Transverse colon (tissue), 4 donors: ENCODE measurements at places on chromosomes 2 and 18. TPM values are rescaled to one million over a fixed set of nuclear protein-coding genes. Genes with fewer than 3 reads are reported as not detected.
A peak's percentile ranks its signal among the peaks of the same experiment; 100 is the strongest.

DNA sequence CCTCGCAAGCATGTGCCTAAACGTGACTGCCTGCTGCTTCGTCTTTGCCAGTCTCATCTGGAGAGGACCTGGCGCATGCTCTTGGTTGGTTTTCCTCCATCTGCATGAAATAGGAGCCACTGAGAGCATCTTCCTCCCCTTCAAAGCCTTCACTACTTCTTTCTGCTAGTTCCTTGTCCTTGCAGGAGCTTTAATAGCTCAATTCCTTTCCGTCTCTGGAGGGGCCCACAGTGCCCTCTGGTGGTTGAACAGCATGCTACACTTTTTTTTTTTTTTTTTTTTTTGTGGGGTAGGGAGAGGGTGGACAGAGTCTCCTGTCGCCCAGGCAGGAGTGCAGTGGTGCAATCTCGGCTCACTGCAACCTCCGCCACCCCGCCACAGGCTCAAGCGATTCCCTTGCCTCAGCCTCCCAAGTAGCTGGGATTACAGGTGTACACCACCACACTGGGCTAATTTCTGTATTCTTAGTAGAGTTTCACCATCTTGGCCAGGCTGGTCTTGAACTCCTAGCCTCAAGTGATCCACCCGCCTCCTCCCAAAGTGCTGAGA lies 59.6 kb downstream of the SP110 start:
- H3K4me1 ChIP-seq: no peaks in the 10 kb centered on the region
- no peak overlapping the region for H3K4me3 ChIP-seq
- no peaks in the 10 kb centered on the region for H3K36me3 ChIP-seq

DNA sequence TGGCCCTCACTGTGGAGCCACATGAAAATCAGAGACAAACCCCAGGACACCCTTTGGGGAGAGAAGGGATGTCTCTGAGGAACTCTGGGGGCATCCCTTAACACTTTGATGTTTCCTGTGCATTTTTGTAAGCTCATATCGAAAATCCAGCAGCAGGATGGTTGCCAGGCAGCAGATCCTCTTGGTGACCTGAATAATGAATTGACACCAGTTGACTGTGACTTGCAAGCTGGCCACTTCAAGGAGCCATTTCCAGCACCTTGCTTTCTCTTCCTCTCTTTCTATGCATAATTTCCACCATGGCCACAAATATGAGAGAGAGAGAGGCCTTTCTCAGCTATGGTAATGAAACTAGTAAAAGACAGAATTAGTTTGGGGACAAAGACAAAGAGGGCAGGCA lies 91.7 kb downstream of the NRP2 start:
- H3K4me1 ChIP-seq: peaks cover 31% of the 10 kb centered on the region
- H3K27me3 ChIP-seq: no peaks in the 10 kb centered on the region
- H3K27ac ChIP-seq: no peak overlapping the region
- no peaks in the 10 kb centered on the region for H3K36me3 ChIP-seq
- no peak for DNase-seq
- no peak overlapping the region for H3K4me3 ChIP-seq

- no peaks in the 10 kb centered on the region for H3K27me3 ChIP-seq
- no peak overlapping the region for H3K4me3 ChIP-seq
- no peaks in the 10 kb centered on the region for H3K36me3 ChIP-seq
- no peaks in the 10 kb centered on the region for H3K4me1 ChIP-seq
Observed at GRCh38 chr2:24429197-24430074, 61.6 kb upstream of the NCOA1 start.

DNA sequence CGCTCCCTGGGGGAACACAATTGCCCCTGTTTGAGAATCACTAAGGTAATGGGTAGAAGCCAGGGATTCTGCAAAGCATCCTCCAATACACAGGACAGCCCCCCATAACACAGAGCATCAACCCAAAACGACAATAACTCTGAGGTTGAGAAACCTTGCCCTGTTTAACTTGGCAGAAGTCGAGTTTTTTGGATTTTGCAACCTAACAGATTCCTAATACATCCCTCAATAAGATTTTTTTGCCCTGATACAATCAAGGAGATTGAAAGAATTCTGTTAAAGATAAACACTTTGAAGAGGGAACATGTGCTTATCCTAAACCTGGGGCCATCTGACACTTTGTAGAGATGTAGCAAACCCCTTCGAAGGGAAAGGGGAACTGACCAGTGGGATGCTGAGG lies 92.5 kb upstream of the ZNF532 start:
- peaks cover 12% of the 10 kb centered on the region for H3K4me1 ChIP-seq
- no peak overlapping the region for H3K4me3 ChIP-seq
- H3K27ac ChIP-seq: no peak overlapping the region
- DNase-seq: no peak

DNA sequence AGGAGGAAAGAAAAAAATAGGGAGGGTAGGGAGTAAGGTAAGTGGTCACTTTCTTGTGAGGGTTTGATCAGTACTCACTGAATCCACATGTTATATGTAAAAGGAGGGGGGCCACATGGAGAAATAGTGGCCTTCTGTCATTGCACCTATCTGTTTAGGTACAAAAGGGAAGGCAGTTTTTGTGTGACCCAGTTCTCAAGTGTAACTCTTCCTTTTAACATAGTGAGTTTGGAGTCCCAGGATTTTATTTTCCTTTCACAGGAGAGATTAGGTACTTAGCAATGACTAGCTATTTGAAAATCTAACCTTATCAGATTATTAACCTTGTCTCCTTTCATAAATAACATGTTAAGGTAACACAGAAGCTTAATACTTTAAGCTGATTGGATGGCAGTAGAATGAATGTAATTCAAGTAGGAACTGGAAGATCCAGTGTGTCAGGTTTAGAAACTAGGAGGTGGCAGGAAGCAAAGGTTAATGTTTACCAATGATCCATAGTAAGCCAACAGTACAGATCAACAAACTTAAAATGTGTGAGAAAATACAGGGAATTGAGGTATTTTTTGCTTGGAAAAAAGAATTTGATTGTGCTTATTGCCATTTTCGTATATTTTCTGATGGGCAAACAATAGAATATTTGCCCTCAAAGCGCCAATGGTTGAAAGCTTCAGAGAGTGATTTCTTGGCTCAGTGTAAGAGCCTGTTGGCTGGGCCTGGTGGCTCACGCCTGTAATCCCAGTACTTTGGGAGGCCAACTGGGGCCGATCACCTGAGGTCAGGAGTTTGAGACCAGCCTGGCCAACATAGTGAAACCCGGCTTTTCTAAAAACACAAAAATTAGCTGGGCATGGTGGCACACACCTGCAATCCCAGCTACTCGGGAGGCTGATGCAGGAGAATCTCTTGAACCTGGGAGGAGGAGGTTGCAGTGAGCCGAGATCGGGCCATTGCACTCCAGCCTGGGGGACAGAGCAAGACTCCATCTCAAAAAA lies 11.3 kb downstream of the HNMT start:
- H3K4me1 ChIP-seq: peaks cover 66% of the 10 kb centered on the region
- H3K27me3 ChIP-seq: no peaks in the 10 kb centered on the region
- DNase-seq: no peak
- no peak overlapping the region for H3K4me3 ChIP-seq
- H3K27ac ChIP-seq: peak overlapping the region; percentile 72

DNA sequence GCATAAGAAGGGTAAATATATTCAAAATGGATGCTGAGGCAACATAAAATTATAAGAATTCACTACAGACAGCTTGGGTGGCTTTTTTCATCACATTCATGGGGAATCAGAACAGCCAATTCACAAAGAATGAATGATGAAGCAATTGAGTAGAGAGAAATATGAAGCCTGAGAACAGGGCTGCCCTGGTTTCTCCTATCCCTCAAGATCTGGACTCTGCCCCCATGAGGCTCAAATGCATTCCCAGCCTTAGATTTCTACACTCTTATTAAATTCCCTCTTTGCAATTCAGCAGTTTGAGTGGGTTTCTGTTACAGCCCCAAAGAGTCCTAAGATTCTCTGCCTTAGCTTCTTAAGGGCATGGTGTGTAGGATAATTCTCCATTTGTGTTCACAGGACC lies 172.5 kb downstream of the MAIP1 start:
- H3K4me1 ChIP-seq: peaks cover 27% of the 10 kb centered on the region
- no peaks in the 10 kb centered on the region for H3K36me3 ChIP-seq
- H3K4me3 ChIP-seq: no peak overlapping the region
- no peaks in the 10 kb centered on the region for H3K27me3 ChIP-seq
- no peak for DNase-seq
- no peak overlapping the region for H3K27ac ChIP-seq

- no peak overlapping the region for H3K4me3 ChIP-seq
- no peaks in the 10 kb centered on the region for H3K27me3 ChIP-seq
- DNase-seq: no peak
- no peaks in the 10 kb centered on the region for H3K36me3 ChIP-seq
- no peak overlapping the region for H3K27ac ChIP-seq
- H3K4me1 ChIP-seq: peaks cover 4% of the 10 kb centered on the region
Observed at GRCh38 chr2:233429175-233429897, 75.0 kb downstream of the DGKD start.

Gene OSBPL1A
- total RNA-seq: 16.1 TPM

DNA sequence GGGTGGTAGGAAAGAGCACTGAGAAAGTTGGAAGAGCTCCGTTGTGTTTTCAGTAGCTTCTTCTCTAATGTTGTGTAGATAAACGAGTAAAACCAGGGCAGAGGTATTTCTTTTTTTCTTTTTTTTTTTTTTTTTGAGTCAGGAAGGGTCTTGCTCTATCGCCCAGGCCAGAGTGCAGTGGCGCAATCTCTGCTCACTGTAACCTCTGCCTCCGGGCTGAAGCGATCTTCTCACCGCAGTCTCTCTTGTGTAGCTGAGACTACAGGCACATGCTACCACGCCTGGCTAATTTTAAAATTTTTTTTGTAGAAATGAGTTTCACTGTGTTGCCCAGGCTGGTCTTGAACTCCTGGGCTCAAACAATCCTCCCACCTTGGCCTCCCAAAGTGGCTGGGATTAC lies 6.6 kb downstream of the GRHL1 start:
- peaks cover 10% of the 10 kb centered on the region for H3K4me1 ChIP-seq
- peaks cover 32% of the 10 kb centered on the region for H3K27me3 ChIP-seq
- no peak for DNase-seq
- H3K4me3 ChIP-seq: no peak overlapping the region
- no peak overlapping the region for H3K27ac ChIP-seq

Gene NEU4
- total RNA-seq: 58.1 TPM

- peak overlapping the region; percentile 85 for H3K27ac ChIP-seq
- H3K27me3 ChIP-seq: no peaks in the 10 kb centered on the region
- H3K4me1 ChIP-seq: peaks cover 21% of the 10 kb centered on the region
- H3K4me3 ChIP-seq: no peak overlapping the region
- no peaks in the 10 kb centered on the region for H3K36me3 ChIP-seq
Observed at GRCh38 chr18:14919666-14920065, 171.7 kb downstream of the ANKRD30B start.

Gene SLC25A12
- total RNA-seq: 151 TPM

Gene DOK6
- total RNA-seq: 0.20 TPM

GRCh38 chr2:10305715-10306114 lies 3.0 kb downstream of the HPCAL1 start:
- no peaks in the 10 kb centered on the region for H3K27me3 ChIP-seq
- no peaks in the 10 kb centered on the region for H3K36me3 ChIP-seq
- peak; percentile 21 for DNase-seq
- H3K4me3 ChIP-seq: no peak overlapping the region
- H3K27ac ChIP-seq: no peak overlapping the region

GRCh38 chr2:219198974-219199373 lies 7.6 kb upstream of the ZFAND2B start:
- no peak for DNase-seq
- no peak overlapping the region for H3K27ac ChIP-seq
- H3K4me1 ChIP-seq: no peaks in the 10 kb centered on the region

GRCh38 chr2:44120428-44120827 lies 48.2 kb upstream of the PPM1B start:
- H3K4me3 ChIP-seq: no peak overlapping the region
- no peaks in the 10 kb centered on the region for H3K36me3 ChIP-seq
- no peaks in the 10 kb centered on the region for H3K4me1 ChIP-seq
- no peak for DNase-seq
- no peak overlapping the region for H3K27ac ChIP-seq

Gene MLPH
- 279 TPM for total RNA-seq

- H3K36me3 ChIP-seq: no peaks in the 10 kb centered on the region
- H3K27me3 ChIP-seq: no peaks in the 10 kb centered on the region
- no peak overlapping the region for H3K4me3 ChIP-seq
- DNase-seq: no peak
- peak overlapping the region; percentile 80 for H3K27ac ChIP-seq
- peaks cover 12% of the 10 kb centered on the region for H3K4me1 ChIP-seq
Observed at GRCh38 chr2:43106559-43107527, 119.6 kb downstream of the ZFP36L2 start.

GRCh38 chr2:230218421-230218820 lies 1.4 kb downstream of the SP110 start:
- no peaks in the 10 kb centered on the region for H3K27me3 ChIP-seq
- no peak for DNase-seq
- H3K36me3 ChIP-seq: no peaks in the 10 kb centered on the region
- H3K4me1 ChIP-seq: peaks cover 9% of the 10 kb centered on the region

- no peak for DNase-seq
- H3K36me3 ChIP-seq: no peaks in the 10 kb centered on the region
- no peaks in the 10 kb centered on the region for H3K4me1 ChIP-seq
- H3K4me3 ChIP-seq: no peak overlapping the region
Observed at GRCh38 chr2:89763254-89763580, 1071.7 kb downstream of the RPIA start.

- H3K27ac ChIP-seq: no peak overlapping the region
- no peak for DNase-seq
- H3K36me3 ChIP-seq: no peaks in the 10 kb centered on the region
Observed at GRCh38 chr2:84494070-84494469, 22.2 kb upstream of the DNAH6 start.

Gene GKN2
- not detected for total RNA-seq

GRCh38 chr2:238019962-238020361 lies 40.8 kb upstream of the SCLY start:
- no peak overlapping the region for H3K4me3 ChIP-seq
- DNase-seq: no peak
- H3K4me1 ChIP-seq: no peaks in the 10 kb centered on the region
- H3K27ac ChIP-seq: no peak overlapping the region
- H3K36me3 ChIP-seq: no peaks in the 10 kb centered on the region
- H3K27me3 ChIP-seq: no peaks in the 10 kb centered on the region

DNA sequence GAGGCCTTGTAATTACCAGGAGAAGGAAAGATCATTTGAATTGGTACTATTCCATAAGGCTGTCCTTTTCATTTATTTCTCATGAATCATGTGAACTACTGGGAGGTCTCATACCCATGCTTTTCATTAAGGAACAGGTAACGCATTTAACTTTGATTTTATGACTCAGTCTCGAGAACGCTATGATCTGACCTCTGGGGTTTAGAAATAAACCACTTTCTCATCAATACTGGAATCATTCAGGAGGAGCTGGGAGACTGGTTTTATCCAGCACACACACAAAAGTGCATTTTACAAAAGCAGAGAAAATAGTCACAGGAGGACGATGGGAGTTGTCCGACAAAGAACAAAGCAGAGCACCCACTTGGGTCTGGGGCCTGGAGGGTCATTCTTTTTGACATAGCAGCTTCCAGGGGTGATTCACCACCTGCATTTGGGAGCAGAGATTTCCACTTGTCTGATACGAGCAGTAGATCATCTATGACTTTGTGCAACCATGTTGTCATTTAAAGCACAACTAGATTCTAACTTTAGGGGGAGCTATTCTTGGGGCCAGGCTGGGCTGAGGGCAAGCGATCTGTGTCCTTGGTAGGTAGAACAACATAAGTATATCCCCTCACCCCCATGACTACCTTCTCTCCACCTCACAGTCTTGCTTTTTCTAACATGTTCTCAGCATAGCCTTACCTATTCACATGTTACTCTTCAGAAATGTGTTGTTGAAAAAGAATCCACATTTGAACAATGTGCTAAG lies 95.9 kb upstream of the SCG2 start:
- no peak overlapping the region for H3K27ac ChIP-seq
- no peaks in the 10 kb centered on the region for H3K4me1 ChIP-seq

Gene LDLRAD4
- 277 TPM for total RNA-seq
